NCI-H1417 (cell line): ENCODE measurements at places on chromosomes 4 and X.

DNA sequence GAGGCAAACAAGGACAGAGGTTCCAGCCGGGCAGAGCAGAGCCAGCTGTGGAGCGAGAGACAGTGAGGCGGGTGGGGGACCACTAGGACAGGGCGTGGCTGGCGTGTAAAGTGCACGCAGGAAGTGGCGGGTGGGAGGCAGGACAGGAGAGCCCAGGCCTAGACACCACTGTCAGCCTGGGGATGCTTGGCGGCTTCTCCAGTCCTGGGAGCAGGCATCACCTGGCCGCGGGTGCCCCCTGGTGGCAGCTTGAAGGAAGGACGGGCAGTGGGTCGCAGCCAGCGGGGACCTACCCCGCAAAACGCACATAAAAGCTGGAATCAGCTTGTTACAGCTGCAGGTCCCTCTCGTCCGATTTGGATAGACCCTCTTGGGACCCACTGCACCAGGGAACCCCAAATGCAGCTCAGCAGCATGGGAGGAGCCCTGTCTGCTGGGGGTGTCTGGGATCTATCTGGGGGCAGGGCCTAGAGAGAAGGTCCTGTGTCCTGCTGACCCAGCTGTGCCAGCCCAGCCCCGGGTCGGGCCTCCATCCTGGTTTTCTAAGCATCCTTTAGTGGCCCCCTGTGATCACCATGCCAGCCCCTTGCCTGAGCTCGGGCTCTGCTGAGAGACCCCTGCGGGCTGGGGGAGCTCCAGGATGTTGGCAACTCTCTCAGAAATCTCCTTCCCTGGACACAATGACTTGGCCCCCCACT is 57.7 kb downstream of the WFS1 start:
- peak; percentile 72 for DNase-seq

- no peak for DNase-seq
Measured at GRCh38 chr4:148060264-148061140, 328.6 kb downstream of the ARHGAP10 start.

GRCh38 chr4:20496068-20496467 is 204.2 kb upstream of the PACRGL start:
- DNase-seq = no peak

- DNase-seq = no peak
Measured at GRCh38 chrX:80207327-80207726, 192.8 kb downstream of the TBX22 start.

DNA sequence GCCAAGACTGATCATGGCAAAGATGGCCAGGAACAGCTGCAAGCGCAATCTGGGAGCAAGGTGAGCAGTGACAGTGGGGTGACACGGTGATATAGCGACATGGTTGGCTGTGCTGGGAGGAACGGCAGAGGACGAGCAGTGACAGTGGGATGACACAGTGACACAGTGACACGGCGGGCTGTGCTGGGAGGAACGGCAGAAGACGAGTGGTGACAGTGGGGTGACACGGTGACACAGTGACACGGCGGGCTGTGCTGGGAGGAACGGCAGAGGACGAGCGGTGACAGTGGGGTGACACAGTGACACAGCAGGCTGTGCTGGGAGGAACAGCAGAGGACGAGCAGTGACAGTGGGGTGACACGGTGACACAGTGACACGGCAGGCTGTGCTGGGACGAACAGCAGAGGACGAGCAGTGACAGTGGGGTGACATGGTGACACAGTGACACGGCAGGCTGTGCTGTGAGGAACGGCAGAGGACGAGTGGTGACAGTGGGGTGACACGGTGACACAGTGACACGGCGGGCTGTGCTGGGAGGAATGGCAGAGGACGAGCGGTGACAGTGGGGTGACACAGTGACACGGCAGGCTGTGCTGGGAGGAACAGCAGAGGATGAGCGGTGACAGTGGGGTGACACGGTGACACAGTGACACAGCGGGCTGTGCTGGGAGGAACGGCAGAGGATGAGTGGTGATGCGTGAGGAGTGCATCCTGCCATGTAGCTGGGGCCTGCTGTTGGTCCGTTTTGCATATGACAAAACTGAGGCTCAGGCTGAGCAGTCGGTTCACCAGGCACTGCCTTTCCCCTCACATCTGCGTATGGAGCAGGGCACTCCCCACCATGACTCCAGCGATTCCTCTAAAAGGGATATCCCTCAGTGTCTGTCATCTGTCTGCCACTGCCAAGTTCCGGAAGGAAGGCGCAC is 36.0 kb upstream of the MXD4 start:
- no peak for DNase-seq
